ENCODE measurements at places on chromosomes 2 and 18. TPM values are rescaled to one million over a fixed set of nuclear protein-coding genes. Genes with fewer than 3 reads are reported as not detected.
A peak's percentile ranks its signal among the peaks of the same experiment; 100 is the strongest.

DNA sequence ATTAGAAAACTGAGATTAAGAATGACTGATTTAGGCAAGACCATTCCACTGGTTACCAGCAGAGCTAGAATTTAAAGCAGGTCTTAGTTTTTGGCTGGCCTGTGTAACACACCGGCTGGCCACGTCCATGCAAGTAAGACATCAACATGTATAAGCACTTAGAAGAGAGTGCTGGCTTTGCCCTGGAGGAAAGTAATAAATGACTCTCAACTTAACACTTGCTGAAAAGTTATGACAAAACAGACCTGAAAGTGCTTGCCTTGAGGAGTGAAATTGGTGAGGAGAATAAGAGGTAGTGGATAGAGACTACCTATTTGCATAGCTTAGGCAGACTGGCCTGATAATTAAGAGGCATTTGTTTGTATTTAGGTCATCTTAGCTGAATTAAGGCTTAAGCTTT is 165.7 kb upstream of the KCNJ3 start:
- H3K27ac ChIP-seq, result no peak overlapping the region
- no peaks in the 10 kb centered on the region for H3K27me3 ChIP-seq
- no peaks in the 10 kb centered on the region for H3K36me3 ChIP-seq
- no peak overlapping the region for H3K4me3 ChIP-seq

DNA sequence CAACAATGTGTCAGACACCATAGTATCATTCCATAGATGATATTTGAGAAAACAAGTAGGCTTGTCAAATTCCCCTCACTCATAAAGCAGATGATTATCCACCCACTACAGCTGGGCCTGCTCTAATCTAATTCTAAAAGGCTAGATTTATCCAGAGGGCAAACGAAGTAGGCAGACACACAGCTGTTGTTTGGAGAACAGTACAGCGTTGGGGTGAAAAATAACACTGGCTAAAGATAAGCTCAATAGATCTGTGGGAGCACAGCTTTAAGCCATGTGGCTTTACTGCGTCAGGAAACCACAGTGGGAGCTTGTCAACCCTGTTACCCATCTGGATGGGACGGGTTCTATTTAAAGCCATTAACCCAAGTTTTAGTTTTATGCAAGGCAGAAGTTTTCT is 48.9 kb upstream of the COBLL1 start:
- DNase-seq, result no peak
- no peaks in the 10 kb centered on the region for H3K36me3 ChIP-seq
- no peak overlapping the region for H3K4me3 ChIP-seq
- H3K27me3 ChIP-seq, result peaks cover 2% of the 10 kb centered on the region
- no peaks in the 10 kb centered on the region for H3K4me1 ChIP-seq
- no peak overlapping the region for H3K27ac ChIP-seq

GRCh38 chr2:56537756-56538155 is 354.0 kb downstream of the CCDC85A start:
- no peak for DNase-seq
- no peaks in the 10 kb centered on the region for H3K4me1 ChIP-seq
- no peak overlapping the region for H3K27ac ChIP-seq
- H3K36me3 ChIP-seq, result no peaks in the 10 kb centered on the region

DNA sequence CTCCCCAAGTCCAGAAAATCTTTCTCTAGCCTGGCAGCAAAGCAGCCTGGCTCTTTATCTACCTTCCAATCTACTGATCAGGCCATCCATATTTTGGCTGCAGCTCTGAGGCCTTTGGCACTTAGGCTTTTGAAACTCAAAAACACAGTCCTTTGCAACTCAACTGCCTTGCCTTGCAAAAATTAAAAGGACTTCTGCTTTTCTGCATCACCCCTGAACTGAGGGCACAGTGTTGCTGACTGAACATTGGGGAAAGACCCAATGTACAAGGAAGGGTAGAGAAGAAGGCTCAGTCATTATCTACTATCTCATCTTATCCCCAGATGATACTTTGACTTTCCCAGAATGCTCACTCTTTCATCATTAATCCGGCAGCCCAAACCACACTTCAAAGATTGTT is 625.5 kb downstream of the ARHGAP15 start:
- no peaks in the 10 kb centered on the region for H3K27me3 ChIP-seq
- DNase-seq, result no peak
- H3K4me1 ChIP-seq, result no peaks in the 10 kb centered on the region
- no peak overlapping the region for H3K27ac ChIP-seq

DNA sequence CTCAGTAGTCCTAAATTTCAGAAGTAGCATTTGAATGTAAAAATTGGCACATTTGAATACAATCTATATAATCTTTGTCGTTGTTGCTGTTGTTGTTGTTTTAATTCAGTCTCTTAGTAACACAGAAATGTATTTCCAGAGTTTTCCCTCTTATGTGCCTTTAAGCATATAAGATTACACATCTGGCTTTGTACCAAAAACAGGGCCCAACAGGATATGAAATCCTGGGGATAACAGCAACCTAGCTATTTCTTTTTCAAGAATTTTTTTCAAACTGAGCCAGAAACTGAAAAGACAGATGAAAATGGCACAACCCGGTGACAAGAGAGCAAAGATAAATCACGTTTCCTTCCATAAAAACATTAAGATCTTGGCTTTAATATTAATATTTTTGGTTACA is 906.7 kb downstream of the NRXN1 start:
- H3K27me3 ChIP-seq, result no peaks in the 10 kb centered on the region
- H3K27ac ChIP-seq, result no peak overlapping the region
- no peak for DNase-seq
- H3K4me1 ChIP-seq, result no peaks in the 10 kb centered on the region
- H3K4me3 ChIP-seq, result no peak overlapping the region
- no peaks in the 10 kb centered on the region for H3K36me3 ChIP-seq

DNA sequence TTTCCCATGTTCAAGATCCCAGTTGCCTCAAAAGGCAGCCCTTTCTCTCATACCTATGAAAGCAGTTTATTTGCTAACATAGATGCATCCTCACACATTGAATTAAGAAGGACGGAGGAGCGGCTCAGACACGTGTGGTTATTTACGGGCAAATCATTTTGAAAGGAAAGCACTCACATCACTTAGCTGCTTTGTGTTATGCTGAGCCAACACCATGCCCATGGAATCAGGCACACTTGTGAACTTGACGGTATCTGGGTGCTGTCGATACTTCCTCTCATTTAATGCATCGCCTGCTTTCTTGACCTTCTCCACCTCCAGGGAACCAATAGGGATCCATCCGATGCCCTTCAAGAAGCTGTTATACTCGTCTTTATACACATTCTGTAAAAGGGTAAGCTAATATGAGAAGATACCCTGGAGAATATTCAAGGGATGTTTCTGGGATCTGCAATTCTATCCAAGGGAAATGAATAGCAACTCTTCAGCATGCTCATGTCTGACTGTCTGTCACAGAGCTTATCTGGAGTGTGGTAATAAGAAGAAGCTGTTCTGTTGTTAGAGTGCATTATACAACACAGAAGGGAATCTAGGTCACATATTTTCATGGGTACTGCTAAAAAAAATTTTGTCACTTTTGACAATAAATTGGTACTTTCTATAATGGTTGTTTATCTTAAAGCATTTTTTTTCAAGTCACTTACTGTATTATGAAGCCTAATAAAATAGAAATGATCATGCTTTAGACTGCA is 63.3 kb downstream of the NEB start:
- H3K27me3 ChIP-seq, result no peaks in the 10 kb centered on the region
- no peak overlapping the region for H3K27ac ChIP-seq
- H3K4me3 ChIP-seq, result no peak overlapping the region
- H3K36me3 ChIP-seq, result no peaks in the 10 kb centered on the region

GRCh38 chr18:49304751-49305150 is 155.7 kb downstream of the DYM start:
- H3K4me1 ChIP-seq, result no peaks in the 10 kb centered on the region
- H3K27me3 ChIP-seq, result no peaks in the 10 kb centered on the region
- H3K4me3 ChIP-seq, result no peak overlapping the region
- peaks cover 18% of the 10 kb centered on the region for H3K36me3 ChIP-seq
- H3K27ac ChIP-seq, result no peak overlapping the region
- no peak for DNase-seq

DNA sequence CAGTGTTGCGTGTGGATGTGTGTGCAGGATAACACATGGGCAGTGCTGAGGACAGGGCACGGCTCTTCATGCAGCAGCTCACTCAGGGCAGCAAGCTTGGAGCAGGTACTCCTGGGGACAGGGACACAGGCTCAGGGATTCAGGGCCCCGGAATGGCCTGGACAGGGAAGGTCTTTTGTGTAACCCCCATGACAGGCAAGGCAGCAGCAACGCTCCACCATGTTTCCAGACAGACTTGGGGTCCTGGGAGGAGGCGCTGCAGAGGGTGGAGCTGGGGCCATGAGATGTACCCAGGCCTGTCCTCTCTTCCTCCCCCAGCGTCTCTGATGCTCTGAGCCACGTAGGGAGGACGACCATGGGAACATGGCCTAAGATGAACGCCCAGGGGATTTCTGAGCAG is 58.3 kb downstream of the ADNP2 start:
- no peak overlapping the region for H3K27ac ChIP-seq
- H3K27me3 ChIP-seq, result peaks cover 31% of the 10 kb centered on the region
- no peaks in the 10 kb centered on the region for H3K4me1 ChIP-seq
- DNase-seq, result no peak
- no peak overlapping the region for H3K4me3 ChIP-seq

- peak; percentile 60 for DNase-seq
- no peaks in the 10 kb centered on the region for H3K36me3 ChIP-seq
- peak overlapping the region; percentile 81 for H3K4me3 ChIP-seq
Observed at GRCh38 chr2:30225131-30225762, 6.1 kb upstream of the LBH start.

DNA sequence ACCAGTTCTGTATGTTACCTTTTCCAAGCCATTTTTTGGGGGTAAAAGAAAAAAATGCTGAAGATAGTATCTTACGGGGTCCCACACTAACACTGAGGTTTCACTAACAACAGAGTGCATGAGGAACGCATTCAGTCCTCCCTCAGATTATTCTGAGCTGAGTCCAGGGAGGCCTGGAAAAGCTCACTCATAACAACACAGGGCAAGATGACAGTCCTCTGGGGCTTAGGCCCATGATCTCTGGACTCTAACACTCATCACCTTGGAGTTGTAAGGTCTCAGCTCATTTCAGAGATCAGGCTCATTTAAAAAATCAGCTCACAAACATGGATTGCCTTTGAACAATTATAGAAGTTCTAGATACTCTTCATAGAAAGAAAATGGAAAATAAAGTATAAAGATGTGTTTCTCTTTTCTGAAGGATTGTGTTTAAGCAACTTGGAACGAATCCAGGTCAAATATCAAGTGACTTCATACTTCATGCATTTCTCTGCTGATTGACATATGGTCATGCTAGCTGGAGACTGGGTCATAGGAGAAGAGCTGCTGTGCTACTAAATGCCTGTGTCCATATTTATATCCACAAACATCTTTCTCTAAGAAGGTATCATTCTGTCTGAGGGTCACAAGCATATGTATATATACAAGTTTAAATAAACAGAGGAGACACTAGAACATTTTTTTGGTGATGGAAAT is 265.8 kb downstream of the ALK start:
- peaks cover 12% of the 10 kb centered on the region for H3K27me3 ChIP-seq
- no peak for DNase-seq
- no peak overlapping the region for H3K4me3 ChIP-seq

DNA sequence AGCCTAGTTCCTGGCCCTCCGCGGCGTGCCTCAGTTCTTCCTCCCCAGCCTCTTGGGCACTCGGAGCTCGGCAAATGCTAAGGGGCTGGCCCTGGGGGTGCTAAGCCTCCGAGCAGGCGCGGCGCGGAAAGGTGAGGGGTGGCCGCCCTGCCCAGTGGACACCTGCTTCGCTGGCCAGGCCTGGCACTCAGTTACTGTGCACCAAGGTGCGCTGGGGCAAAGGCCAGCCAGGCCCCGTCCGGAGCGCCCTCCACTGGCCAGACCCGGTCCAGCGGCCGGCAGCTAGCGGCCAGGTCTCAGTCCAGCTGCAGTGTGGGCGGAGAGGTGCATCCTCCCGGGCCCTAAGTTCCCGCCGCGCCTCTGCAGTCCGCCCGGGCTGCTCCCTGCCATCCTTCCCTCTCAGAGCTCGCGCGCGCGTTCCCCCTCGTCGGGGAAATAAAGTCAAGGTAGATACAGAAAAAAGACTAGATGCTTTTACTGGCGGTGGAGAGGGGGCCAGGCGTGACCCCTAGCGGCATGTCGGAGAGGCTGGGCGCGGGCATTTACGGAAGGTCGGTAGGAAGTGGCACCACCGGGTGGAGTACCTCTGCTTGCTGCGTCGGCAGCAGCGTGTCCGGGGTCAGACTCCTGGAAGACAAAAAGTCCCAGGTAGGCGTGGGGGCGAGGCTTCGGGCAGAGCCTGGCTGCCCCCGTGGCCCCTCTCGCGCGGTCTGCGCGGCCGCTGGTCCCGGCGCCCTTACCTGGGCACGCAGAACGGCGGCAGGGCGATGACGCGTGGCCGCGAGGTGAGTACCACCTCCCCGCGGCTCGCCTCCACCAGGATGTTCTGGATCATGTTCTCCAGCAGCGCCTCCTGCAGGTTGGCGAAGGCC is 9.4 kb upstream of the CRYBA2 start:
- DNase-seq, result peak; percentile 76
- no peak overlapping the region for H3K27ac ChIP-seq
- H3K4me3 ChIP-seq, result peak overlapping the region; percentile 42
- peaks cover 9% of the 10 kb centered on the region for H3K4me1 ChIP-seq

GRCh38 chr18:70705831-70706416 is 417.1 kb downstream of the SOCS6 start:
- H3K36me3 ChIP-seq, result peaks cover 3% of the 10 kb centered on the region
- no peak for DNase-seq
- H3K4me1 ChIP-seq, result peaks cover 12% of the 10 kb centered on the region
- no peak overlapping the region for H3K4me3 ChIP-seq
- no peak overlapping the region for H3K27ac ChIP-seq
- no peaks in the 10 kb centered on the region for H3K27me3 ChIP-seq

SPC25 gene
- total RNA-seq, result 31.0 TPM

POLE4 gene
- total RNA-seq, result 76.5 TPM

RPRM gene
- not detected for total RNA-seq

CCL20 gene
- total RNA-seq, result 9.6 TPM

RAMP1 gene
- 0.69 TPM for total RNA-seq

NMUR1 gene
- total RNA-seq, result not detected

REEP1 gene
- total RNA-seq, result 0.37 TPM

SLC4A5 gene
- total RNA-seq, result 1.1 TPM

ALPI gene
- not detected for total RNA-seq

LDLRAD4 gene
- 19.4 TPM for total RNA-seq
